Stimulated activated CD4-positive, alpha-beta T cell treated with anti-CD3 and anti-CD28 coated beads, Interleukin-1b, Interleukin-23, amount 100 ng/mL, for 1 hour (primary cell): ENCODE measurements at places on chromosomes 5 and 9.

DNA sequence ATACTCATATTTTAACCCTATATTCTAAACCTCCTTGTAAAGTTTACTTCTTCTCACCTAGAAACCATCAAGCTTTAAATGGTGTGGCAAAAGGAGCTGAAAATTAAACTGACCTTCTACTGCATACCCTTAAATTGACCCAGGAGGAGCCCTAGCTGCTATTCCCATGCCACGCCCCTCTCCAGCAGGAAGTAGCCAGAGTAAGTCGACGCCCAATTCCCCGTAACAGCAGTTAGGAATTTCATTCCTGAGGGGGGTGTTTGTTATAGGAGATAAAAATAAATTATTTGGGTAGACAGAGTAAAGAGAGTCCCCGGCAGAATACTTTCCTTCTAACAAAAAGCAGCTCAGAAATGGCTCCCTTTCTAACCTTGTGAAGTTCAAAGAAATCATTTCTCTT is 111.8 kb upstream of the FAM174A start:
- no peak for DNase-seq

- no peak for DNase-seq
Measured at GRCh38 chr9:134721344-134721743, 79.7 kb downstream of the COL5A1 start.

DNA sequence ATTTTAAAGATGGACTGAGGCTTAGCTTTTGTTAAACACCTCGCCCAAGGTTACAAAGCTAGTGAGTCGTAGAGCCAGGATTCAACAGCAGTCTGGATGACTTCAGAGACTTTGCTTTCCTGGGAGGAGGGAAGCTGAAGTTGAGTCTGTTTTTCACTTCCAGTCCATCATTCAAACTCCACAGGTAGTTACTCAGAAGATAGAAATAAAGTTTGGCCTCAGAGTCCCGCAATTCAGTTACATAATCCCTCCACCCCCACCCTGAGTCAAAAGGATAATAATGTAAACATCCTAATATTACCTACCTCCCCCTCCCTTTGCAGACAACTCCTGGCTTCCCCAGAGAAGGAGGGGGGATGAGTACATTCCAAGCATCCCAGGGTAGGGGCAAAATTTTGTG is 8.1 kb downstream of the HBEGF start:
- no peak for DNase-seq

DNA sequence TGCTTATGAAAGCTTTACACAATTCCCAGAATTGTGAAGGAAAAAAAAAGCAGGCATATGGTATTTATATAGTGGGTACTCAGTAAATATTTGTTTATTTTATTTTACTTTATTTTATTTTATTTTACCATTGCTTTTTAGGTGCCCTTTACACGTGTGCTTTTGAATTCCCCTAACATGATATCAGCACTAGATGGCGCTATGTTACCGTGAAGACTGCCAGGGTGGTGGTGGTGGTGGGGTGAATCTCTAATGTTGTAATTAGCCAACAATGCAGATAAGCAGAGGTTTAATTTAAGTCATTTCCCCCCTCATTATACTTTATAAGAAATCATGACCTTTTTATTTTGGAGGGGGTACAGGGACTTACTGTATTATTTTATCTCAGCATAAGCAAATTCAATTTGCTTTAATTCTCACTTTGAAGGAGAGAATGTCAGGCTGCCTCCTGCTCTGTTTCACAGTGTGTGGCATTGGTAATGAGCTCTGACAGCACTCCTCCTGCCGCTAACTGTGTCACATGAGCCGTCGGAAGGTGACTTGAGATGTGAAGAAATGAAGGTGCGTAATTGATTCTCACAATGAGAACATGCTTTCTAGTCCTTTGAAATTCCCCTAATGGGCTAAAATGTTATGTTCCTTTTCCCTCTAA is 165.6 kb downstream of the YTHDC2 start:
- DNase-seq, result no peak

DNA sequence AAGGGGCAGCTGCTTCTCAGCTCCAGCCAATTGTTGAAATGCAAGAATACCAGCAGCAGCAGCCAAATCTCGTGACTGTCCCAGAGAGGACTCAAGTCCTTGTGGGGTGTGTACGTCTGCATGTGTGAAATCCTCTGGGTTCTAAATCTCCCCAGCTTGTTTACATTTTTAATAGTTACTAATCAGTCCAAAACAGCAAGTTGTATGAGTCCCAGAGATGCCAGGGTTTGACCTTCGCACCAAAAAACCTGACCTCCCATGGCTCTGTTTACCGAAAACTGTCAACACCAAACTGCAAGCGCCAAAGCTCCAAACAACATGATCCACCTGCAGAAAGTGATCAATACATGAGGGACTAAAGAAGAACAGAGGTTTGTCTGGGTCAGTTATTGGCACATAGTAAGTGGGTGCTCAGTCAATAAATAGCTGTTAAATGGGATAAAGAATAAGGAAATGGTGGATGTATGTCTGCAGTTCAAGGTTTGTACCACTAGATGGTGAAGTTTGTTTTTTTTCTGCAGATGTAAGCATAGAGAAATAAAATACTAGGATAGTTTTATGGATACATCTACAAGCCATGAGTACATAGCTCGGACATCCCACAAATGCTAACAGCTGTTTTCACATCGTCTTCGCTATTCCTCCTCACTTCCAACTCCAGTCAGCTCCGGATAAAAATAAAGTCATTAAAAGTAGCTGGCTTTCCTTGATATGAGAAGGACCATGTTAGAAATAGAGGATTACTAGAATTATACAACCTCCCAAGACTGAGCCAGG is 85.3 kb upstream of the ADRB2 start:
- no peak for DNase-seq

- no peak for DNase-seq
Measured at GRCh38 chr9:123997665-123998277, 13.8 kb upstream of the LHX2 start.

DNA sequence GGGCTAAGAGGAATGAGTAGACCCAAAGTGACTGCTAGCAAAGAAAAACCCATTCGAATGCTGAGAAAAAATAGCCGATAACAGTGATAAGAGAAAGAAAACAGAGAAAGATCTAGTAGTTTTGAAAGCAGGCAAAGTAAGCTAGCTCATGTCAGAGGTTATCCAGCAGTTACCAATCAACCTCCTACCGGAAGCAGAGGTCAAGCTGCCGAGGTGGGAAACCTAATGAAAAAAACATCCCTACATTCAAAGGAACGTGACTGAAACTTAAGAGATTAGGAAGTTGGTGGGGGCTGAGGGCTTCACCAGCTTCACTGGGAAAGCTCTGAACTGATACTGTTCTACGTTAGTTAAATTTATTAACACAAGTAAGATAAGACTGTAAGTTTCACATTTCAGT is 32.6 kb downstream of the SSBP2 start:
- DNase-seq, result no peak

DNA sequence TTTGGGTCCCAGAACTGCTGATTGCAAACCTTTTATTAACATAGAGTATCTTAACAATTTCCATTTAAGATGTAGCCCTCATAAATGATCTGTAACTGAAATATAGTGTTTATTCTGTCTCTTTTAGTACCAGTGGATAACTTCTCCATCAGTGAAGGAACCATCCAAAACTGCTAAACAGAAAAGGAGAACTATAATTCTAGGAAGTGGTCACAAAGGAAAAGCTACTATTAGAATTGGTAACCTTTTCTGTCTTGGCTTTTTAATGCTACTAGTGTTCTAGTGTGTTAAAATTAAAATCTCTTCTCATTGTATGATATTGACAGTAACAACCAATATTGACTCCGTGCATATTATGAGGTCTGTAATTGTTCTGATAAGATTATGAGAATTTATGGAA is 12.8 kb downstream of the CEP78 start:
- no peak for DNase-seq

DNA sequence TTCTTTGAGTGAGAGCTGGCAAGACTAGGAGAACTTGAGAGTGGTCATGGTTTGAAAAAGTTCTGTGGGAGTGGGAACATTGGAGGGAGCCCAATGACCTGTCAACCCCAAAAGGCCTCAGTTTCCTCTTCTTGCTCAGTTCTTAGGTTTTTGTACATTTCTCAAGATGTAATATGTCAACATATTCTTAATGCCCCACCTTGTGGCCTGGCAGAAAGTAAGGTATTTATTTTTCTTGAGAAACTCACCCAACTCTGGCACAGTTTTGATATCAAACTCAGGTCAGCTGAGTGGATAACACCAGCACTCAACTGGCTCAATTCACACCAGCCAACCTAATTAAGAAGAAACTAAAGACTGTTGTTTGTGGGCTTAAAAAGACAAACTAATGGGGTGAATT is 123.0 kb upstream of the SLC27A6 start:
- no peak for DNase-seq

GRCh38 chr9:121725008-121725775 is 73.8 kb downstream of the DAB2IP start:
- DNase-seq, result no peak

DNA sequence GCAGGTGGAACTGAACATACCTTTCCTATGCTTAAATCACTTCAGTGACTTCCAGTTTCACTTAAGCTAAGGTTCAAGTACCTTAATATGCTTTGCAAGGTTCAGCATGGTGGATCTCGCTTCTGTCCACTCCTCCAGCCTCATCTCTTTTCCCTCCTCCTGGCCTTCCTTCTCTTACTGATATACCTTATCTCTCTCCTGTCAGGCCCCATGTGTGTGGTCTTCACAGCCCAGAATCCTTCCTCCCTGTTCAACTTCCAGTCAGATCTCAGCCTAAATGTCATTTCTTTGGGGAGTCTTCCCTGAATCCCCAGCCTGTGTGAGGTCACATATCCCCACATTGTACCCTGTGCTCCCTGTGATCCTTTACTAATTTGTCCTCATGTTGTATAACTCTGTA is 87.7 kb downstream of the ANGPTL2 start:
- DNase-seq, result no peak

DNA sequence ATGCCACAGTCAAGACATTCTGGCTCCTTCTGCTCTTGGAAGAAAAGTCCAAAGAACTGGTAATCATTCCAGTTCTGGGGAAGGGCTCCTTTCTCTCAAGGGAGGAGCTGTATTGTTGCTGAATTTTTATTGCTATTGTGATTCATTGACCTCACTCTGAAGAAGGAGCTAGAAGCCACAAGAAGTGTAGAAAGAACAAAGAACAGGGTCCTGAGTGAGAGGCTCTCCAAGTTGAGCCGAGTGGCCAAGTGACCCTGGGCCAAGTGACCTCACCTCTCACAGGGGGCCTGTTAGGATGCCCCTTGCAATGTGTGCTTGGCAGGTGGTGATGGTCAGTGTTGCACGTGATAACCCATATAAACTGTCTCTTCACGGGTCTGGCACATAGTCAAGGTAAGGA is 173.3 kb downstream of the FGF18 start:
- DNase-seq, result no peak

DNA sequence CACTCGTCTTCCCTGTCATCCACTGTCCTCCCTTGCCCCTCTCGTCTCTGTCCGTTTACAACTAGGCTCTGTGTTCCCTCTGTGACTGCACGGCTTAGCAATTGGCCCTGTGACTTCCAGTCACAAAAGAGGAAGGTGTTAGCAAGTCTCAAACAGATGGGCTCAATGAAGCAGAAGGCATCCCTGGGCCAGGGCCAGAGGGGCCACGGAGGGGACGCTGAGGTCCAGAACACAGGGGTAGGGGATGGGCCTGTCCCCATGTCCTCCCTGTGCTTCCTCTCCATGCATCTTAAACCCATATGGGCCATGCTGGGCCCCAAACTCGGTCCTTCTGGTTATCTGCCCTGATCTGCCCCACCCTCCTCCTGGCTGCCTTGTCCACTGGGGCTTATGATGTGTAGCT is at the start of gene CD72:
Gene CD72 (minus strand): TSS at position 89 of the 403 bp plus-strand sequence. CDS start 110 bp downstream, outside the sequence.
- DNase-seq, result no peak

DNA sequence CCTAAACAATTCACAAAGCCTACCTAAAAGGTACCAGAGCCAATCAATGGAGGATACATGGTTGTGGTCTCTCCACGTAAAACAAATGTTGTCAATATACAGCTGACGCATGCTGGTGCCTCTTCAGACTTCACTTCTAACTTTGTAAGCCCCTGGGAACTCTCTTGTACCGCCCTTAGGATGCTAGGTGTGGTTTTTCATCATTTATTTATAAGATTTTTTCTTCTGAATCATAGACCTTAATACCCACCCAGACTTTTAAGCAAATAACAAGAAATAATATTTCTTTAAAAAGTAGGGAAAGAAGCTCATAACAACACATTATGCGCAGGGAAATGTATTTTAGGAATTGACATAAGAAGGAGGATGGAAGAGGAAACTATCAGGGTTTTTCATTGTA is 33.0 kb downstream of the SSBP2 start:
- no peak for DNase-seq

GRCh38 chr5:98424681-98425450 is 348.6 kb upstream of the RGMB start:
- DNase-seq, result no peak

- DNase-seq, result no peak
Measured at GRCh38 chr9:95463148-95464060, 53.4 kb downstream of the PTCH1 start.

GRCh38 chr9:127574072-127574993 is 37.7 kb upstream of the STXBP1 start:
- no peak for DNase-seq

DNA sequence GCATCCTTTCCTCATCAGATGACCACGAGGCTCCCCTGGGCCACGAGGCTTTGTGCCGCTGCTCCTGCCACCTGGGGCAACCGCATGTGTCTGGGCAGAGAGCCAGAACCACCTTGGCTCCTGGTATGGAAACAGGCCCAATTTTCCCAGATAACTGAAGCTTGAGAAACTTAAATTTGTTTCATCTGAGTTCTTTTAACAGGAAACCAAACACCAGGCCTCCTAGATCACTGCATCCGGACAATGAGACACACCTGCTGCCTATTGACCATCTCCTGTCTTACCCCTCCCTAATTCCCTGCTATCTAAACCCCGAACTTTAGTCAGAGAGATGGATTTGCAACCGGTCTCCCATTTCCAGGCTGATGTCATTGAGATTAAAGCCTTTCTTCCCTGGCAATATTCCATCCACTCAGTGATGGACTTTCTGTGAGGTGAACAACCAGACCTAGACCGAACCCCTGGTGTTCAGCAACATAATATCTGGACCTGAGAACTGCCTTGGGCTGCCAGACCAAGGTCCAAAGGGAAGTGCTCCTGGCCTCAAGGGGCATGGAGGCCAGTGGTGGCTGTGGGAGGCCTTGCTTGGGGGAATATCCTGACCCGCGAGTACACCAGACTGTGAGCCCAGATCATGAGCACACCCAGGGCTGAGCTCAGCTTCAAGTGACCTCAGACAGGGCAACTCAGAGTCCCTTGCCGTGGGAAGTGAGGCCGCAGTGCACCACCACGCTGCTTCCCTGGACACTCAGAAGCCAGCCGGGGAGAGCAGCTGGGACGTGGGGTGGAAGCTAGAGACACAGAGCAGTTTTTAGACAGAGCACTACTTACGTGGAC is 199.7 kb downstream of the HSPA4 start:
- DNase-seq, result no peak

DNA sequence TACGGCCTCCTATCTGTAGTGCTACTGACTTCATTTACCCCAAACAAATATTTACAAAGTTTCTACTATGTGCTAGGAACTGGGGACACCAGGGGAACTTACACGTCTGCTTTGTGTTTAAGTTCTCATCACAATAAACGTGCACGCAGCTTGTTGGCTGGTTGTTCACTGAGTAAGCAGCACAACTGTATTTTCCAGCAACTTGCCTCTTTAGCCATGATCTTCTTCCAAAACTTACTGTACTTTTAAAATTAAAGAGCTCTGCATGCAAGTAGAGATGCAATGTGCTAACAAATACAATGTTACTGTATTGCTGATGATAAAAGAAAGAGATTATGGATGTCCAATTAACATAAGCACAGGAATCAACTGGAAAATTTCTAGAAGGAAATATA is 62.8 kb downstream of the RAPGEF1 start:
- DNase-seq, result no peak

GRCh38 chr9:112041536-112042243 is 133.4 kb downstream of the SUSD1 start:
- no peak for DNase-seq
